HT-29 (cell line): ENCODE measurements at places on chromosomes 2 and 18. TPM values are rescaled to one million over a fixed set of nuclear protein-coding genes. Genes with fewer than 3 reads are reported as not detected.

DNA sequence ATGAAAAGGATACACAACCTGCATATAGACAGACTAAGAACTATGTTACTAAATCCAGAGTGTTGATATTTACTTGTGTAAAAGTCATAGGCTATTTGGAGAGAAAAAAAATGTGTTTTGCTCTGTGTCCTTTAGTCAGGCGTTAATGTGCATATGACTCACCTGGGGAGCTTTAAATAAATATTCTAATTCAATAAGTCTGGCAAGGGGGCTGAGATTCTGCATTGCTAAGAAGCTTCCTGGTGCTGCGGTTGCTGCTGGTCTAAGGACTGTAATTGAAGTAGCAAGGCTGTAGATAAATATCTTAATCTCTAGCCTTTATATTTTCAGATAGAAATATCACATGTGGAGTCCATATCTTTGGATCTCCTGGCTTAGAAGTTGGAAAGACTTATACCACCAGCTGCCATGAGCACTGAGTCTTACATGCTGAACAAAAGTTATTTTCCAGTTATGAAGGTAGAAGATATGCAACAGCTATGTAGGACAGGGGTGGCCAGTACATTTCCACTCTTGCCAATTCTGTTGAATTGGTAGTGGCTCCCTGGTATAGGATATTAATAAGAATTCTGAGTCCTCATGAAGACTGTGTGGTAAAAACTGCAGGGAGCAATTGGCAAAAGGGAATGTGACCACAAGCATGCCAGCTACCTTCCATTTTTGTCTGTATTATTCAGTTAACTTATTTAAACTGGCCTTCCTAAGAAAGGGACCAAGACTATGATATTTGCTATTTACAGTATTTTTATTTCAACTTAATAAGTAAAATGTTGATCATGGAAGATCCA lies 4.8 kb downstream of the SPAG16 start:
- DNase-seq = peak; percentile 79

- DNase-seq = no peak
These were observed 929 bp upstream of the CREG2 start for GRCh38 chr2:101388232-101388631.

DNA sequence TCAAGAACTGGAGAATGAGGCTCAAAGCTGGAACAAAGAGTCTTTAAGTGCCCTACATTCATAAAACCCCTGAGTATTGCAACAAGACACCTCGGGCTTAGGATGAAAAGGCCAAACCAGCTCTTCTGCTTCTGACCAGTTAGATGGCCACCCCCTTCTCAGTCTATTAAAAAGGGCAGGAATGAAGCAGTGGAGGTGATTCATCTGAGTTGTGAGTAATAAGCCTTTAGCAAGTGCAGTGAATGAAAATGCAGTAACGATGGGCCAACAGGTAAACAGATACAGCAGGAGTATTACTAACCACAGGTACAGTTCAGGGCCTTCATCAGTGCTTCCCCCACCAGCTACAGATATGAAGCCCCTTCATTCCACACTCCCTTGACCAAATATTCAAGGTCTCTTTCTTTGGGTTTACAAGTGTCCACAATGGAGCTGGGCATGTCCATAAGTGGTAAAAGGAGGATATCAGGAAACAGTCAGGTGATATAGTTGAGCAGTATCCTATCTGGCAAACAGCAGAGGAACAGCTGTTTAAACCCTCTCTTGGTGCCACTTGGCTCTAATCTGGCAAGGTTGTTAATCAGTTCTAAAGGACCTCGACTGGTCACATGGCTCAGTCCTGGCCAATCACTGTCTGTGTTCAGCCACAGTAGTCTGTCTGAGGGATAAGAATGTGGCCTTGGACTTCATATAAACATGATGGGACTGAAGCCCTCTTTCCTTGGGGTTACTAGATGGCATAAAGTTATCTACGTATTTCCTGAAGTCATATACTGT lies 17.8 kb downstream of the SERPINB13 start:
- peak; percentile 18 for DNase-seq

GRCh38 chr2:69216535-69217332 lies 170.3 kb downstream of the GFPT1 start:
- no peak for DNase-seq

DNA sequence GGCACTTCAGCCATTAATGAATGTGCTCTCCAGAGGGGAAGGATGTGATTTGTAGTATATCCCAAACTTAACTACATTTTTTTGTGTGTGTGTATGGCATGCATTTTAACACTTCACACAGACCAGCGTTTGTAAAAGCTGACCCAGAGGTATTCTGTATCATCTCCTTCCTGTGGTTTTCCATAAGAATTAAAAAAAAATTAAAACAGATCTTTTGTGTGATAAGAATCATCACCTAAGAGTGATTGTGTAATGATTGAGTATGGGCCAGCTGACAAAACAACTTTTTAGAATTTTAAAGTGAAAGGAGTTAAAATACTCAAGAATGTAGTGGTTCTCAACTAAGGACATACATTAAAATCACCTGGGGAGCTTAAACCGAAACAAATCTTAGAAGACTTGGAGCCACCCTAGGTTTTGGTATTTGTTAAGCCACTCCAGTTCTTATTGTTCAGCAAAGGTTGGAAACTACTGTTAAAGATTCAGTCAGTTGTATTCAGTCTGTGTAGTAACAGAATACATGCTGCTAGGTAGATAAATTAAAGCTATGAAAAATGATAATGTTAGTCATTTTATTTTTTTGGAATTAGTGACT lies 120.1 kb downstream of the HAUS1 start:
- no peak for DNase-seq

DNA sequence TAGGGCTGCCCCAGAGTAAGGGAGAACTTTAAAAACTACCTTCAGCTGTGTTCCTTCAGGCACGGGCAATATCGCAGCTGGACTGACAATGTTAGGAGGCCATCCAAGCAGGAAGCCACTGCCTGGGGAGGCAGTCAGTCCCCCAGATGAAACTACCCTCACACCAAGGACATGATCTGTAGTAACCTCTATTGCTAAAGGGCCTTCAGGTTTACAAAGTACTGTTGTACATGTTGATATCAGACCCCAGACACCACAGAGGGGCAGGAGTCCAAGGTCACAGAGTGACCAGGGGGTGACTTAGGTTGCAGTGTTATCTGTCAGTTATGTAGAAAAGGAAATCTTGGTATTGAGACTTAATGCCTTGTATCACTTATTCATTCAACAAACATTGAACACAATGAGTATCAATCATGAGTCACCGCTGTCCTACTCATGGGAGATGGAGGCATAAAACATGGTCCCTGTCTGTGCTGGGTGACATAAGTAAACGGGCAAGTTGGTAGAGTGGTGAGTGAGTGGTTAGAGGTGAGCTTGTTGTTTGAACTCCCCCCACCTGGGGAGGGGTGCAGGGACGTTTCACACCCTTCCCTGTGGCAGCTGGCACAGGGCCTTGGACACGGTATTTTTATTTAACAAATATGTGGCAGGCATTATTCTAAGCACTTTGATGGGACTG lies 7.1 kb downstream of the CABLES1 start:
- DNase-seq = no peak

VIT gene
- total RNA-seq = not detected in 2 replicates

GRCh38 chr2:8666581-8666980 lies 15.3 kb upstream of the ID2 start:
- no peak for DNase-seq
